Urinary bladder (tissue), 4 donors: ENCODE measurements at places on chromosomes 11 and 22.
A peak's percentile ranks its signal among the peaks of the same experiment; 100 is the strongest.

DNA sequence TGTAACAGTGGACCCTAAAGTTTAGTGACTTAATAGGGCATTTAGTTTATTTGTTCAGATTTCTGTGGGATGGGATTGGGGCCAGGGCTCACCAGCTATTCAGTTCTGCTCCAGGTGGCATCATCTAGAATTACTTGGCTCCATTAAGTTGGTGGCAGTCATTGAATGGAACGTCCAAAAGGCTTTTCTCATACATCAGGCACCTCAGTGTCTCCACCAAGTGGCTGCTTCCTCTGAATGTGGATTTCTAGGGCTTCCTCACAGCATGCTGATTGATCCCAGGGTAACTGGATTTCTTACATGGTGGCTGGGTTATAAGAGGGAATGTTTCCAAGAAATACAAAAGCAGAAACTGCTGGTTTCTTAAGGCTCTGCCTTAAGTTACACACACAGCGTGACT is 34.7 kb downstream of the USP47 start:
- DNase-seq: no peak

DNA sequence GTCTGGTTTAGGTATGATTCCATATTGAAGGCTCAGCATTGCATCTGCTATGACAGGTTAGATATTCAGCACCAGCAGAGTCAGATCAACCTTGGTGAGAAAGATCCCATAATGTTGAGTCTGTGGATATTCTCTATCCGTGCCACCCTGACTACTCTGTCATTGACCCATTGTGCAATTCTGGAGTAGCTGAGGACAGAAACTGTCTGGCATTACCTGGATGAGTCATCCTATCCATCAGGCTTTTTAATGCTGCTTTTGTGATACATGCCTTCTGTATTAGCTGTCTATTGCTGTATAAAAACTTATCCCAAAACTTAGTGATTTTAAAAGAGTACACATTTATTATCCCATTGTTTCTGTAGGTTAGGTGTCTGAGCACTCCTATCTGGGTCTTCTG is 189.1 kb upstream of the FAT3 start:
- no peak for DNase-seq

DNA sequence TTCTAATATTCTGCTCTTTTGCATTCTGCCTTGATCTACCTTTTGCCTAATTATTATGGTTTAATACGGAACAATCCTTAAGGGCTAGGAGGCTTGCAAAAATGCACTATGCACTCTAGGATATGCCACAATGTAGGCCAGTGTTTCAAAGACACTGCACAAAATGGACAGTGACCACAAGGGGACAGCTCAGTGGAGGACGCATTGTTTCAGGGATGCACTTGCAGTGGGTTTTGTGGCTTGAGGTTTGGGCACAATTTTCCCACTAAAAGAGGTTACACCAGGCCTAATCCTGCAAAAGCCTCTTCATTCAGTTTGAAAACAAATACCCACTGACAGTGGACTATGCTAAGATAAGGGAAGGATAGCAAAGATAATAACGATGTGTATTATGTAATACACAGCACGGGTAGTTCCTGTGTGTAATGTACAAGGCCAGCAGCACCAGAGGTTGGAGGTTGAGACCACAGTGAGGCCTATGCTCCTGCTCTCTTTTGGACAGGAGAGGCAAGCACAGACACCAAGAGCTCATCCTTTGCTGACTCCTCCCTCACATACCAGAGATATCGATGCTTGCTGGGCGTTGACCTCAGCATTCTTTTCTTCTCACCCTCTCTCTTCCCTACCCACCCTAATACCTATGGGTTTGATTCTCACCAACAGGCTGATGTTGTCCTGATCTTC is 12.7 kb downstream of the MAP6 start:
- DNase-seq: no peak

DNA sequence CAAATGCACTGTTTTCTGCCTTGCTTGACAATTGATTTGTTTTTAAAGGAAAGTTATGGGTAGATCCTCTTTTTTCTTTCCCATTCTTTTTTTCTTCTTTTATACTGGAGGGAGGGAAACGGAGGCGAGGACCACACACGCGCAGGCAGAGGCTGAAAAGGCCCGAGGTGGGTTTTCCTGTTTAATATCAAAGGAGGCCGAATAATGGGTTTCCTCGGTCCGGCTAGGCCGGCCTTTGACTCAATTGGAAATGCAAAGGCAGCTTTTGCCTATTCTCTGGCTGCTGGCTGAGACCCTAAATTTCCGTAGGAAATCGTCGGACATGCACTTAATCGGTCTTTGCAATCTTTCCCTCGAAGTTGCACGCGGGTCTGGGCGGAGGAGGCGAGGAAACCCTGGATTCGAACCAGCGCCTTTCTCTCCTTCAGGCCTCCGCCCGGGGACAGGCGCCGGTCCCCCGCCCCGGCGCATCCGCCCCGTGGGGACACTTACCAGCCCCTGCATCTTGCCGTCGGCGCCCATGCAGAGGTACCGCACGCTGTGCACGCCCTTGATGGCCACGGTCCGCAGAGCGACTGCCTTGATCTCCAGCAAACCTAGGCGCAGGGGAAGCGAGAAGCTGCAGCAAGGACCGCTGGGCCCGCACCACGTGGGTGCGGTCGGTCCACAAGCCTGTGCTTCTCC is 911 bp downstream of the FGF19 start:
- no peak for DNase-seq

DNA sequence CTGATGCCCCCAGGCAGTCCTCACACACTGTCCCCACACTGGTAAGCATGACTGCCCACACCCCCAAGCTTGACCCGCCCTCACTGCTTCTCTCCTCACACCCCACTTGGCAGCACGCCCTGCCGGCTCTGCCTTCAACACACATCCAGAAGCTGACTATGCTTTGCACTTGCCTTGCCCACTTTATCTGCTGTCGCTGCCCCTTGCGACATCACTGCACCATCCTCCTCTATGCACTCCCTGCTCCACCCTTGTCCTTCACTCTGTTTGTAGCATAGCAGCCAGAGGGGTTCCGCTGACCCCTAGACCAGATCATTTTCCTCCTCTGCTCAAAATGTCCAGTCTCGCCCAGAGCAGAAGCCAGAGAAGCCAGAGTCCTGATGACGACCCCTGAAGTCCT is 25.3 kb upstream of the SLC25A1 start:
- no peak for DNase-seq

- no peak for DNase-seq
Measured at GRCh38 chr11:120182790-120183491, 27.9 kb upstream of the OAF start.

DNA sequence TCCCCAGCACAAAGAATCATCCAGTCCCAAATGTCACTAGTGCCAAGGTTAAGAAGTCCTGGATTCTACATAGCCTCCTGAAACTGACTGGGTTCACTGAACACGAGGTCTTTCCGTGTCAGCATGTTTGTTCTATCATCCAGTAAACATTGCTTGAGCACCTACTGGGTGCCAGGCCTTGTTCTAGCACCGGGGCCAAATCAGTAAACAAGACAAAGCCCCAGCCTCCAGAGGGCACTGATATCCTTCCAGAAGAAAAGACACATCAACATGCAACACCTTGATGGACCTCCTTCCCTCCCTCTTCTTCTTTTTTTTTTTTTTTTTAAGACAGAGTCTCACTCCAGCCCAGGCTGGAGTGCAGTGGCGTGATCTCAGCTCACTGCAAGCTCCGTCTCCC is 26.9 kb downstream of the TPST2 start:
- no peak for DNase-seq

- no peak for DNase-seq
Measured at GRCh38 chr11:84922212-84922805, 704.8 kb downstream of the DLG2 start.

GRCh38 chr11:86041975-86042378 is 26.9 kb downstream of the PICALM start:
- DNase-seq: peak; percentile 82

DNA sequence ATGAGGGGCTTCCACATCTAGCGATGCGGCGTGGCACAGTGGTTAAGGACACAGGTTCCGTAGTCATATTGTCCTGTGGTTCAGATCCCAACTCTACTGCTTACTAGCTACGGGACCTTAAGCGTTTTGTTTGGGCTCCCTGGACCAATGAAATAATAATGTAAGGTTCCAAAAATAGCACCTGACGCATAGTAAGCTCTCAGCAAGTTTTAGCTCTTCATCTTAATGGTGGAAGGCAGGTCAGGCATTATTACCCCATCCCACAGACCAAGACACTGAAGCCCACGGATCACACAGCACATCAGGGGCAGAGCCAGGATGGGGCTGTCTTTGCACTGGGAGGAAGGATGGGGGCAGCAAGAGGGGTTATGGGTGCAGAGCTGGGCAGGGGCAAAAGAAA is 13.0 kb downstream of the DNAJB13 start:
- DNase-seq: no peak

- no peak for DNase-seq
Measured at GRCh38 chr11:117980280-117980679, 5.9 kb upstream of the IL10RA start.

DNA sequence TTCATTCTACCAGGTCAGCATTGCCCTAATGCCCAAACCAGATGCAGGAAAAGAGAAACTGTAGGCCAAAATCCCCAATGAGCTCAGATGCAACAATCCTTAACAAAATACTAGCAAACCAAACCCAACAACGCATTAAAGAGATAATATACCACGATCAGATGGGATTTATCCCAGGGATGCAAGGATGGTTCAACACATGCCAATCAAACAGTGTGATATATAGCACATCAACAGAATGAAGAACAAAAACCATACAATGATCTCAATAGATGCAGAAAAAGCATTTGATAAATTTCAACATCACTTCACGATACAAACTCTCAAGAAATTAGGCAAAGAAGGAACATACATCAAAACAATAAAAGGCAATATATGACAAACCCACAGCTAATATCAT is 45.0 kb downstream of the IMMP1L start:
- no peak for DNase-seq

GRCh38 chr11:8726395-8726794 is 43.8 kb downstream of the RPL27A start:
- no peak for DNase-seq

- DNase-seq: no peak
Measured at GRCh38 chr22:28883917-28884746, 760 bp downstream of the ZNRF3 start.

- no peak for DNase-seq
Measured at GRCh38 chr22:36765943-36766450, 9.9 kb downstream of the IFT27 start.

GRCh38 chr11:85672105-85672902 is 7.4 kb upstream of the CREBZF start:
- DNase-seq: no peak

DNA sequence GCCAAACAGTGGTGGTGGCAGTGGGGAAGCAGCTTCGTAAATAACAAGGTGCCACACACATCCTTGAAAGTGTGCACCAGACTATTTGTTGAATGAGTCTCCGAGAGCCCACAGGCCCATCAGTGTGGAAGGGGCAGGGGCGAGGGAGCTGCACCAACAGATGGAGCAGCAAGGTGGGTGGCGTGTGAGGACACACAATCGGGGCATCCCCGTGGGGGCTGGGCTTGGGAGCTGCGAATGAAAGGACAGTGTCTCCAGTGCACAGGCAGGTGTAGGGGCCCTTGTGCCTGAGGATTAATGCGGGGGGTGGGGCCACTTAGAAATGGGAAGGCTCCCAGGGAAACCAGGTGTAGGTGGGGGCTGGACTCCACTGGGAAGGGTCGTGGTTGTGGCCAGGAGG is 2.8 kb downstream of the NRXN2 start:
- no peak for DNase-seq

GRCh38 chr11:44624761-44625221 is 59.3 kb downstream of the CD82 start:
- no peak for DNase-seq

DNA sequence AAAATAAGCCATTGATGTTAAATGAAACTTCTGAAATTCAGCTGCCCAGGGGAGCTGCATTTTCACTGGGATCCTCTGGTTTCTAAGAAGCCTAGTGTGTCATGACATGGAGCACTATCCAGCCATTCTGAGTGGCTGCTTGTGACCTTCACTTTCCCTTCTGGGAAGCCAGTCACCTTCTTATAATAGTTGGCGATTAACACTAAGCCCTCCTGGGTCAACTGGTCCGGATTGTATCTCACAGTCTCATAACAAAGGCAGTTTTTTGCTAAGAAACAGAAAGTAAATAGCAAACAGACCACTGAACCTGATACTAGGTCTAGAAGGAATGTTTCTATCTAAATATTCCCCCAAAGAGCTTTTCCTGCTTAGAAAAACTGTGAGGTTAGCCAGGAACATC is 7.9 kb downstream of the CSRP3 start:
- DNase-seq: no peak

DNA sequence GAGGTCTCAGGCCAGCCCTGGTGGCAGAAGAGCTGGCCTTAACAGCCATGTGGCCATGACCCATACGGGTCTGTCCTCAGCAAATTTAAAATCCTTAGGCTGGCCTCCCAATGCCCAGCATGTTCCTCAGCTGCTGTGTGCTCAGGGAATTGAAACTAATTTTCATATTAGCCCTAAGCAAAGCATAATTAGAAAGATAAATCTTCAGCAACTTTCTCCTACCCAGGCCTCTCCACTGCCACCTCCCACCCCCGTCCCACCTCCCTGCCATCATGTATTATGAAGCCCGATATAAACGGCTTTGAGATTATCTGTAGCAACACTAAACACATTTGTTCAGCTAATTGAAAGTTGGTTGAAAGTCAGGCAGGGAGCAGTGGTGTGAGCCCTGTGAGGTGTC is 178.8 kb upstream of the NTM start:
- DNase-seq: no peak

- DNase-seq: no peak
Measured at GRCh38 chr11:2328021-2328420, 26.2 kb downstream of the TSPAN32 start.

DNA sequence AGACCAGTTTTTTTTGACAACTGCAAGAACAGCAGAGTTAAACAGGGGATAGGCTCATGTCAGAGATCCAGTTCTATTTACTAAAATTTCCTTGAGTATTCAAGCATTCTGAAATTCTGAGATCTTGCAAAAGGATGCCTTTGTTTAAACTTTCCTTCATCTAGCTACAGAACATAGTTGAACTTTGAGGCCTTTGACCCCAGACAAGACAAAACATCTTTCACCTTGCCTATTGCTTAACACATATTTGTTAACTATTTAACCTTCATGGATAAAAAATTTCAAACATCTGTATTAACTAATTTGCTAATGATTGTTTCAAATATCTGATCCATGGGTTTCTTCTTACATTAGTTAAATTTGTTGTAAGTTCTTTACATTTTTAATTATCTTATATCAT is 38.2 kb downstream of the GLYATL1 start:
- no peak for DNase-seq

- no peak for DNase-seq
Measured at GRCh38 chr22:20295262-20296064, 24.4 kb downstream of the DGCR6L start.
